BJ (cell line): ENCODE measurements at places on chromosomes 3 and 15.
A peak's percentile ranks its signal among the peaks of the same experiment; 100 is the strongest.

- no peak for DNase-seq
These were observed 49.0 kb downstream of the THBS1 start for GRCh38 chr15:39629906-39630305.

GRCh38 chr15:74723754-74724334 lies 1.5 kb downstream of the CYP1A1 start:
- no peak for DNase-seq

GRCh38 chr3:139588450-139588849 lies 48.9 kb upstream of the RBP1 start:
- no peak for DNase-seq

GRCh38 chr3:151841801-151842200 lies 27.9 kb downstream of the AADAC start:
- DNase-seq: no peak

- no peak for DNase-seq
These were observed 14.1 kb downstream of the SIDT1 start for GRCh38 chr3:113546414-113546893.

GRCh38 chr3:78494851-78495250 lies 1272.9 kb downstream of the ROBO1 start:
- no peak for DNase-seq

DNA sequence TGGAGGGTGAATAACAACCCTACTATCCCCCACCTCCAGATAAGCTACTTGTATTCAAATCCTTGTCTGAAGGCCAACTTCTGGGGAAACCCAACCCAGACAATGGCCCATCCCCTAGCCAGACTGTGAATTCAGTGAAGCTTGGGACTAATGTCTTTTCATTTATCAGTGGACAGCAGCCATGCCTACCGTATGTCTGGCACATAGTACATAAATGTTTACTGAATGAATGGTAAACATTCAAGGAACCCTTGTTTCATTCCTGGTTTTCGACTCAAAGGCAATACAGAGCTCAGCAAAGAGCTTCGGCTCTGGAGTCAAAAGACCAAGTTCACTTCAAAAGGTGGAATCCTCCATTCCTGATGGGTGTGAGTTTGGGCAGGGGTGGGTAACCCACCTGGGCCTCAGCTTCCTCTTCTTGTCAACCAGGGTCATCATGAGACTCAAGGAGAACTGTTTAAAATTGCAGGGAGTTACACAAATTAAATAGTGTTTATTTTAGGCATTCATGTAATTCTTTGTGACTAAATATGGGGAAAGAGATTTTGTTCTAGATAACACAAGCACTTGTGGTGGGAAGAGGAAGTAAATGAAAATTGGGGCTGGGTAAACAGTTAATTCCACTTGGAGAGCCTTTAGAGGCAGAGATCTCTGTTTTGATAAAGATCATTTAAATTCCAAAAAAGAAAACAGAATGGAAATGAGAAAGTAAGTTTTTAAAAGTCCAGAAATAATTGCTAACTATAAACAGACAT lies 303.7 kb upstream of the WNT5A start:
- DNase-seq: no peak

DNA sequence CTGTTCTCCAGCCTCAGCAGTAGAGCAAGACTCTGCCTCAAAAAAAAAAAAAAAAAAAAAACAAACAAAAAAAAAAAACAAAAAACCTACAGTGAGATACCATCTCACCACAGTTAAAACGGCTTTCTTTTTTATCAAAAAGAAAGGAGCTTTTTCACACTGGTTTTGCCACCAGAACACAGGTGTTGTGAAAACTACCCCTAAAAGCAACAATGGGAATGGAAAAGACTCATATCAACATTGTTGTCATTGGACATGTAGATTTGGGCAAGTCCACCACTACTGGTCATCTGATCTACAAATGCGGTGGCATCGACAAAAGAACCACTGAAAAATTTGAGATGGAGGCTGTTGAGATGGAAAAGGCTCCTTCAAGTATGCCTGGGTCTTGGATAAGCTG lies 24.8 kb upstream of the SLC25A38 start:
- DNase-seq: no peak

GRCh38 chr15:34124651-34125050 lies 22.8 kb downstream of the PGBD4 start:
- no peak for DNase-seq

DNA sequence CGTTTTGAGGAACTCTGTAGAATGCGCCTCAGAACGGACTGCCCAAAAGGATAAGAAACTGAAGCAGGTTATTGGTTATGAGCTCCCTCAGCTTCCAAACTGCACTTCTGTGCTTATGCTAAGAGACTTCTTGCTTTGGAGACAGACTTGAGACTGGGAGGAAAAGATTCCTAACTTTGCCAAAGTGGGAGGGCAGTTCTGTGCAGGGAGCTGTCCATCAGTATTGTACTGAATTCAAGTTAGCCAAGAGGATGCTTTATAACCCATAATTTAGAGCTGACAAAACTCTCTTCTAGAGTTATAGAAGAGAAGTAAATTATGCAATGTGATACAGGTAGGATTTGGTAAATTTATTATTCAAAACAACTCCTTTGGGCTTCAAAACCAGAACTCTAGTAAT lies 519.8 kb upstream of the GBE1 start:
- no peak for DNase-seq

DNA sequence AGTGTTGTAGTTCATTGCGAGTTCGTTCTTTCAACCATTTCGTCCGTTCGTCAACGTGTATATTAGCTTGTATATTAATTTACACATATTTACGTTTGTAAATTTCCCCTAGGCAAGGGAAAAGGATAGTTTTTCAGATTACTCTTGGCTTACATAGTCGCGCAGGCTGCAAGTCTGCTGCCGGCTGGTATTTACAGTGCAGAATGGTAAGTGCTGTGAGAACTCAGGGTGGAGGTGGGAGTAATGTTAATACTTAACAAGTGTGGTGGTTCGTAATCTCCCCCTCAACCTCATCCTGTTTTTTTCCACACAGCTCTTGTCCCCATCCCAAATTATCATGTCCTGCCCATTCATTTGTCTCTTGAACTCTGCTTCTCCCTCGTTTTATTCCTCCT lies 766 bp downstream of the FAM98B start:
- no peak for DNase-seq

- peak; percentile 86 for DNase-seq
These were observed 47.6 kb downstream of the SLMAP start for GRCh38 chr3:57803647-57804081.

GRCh38 chr15:76155731-76156130 lies 95.9 kb downstream of the TMEM266 start:
- DNase-seq: peak; percentile 93

- peak; percentile 51 for DNase-seq
These were observed 31.4 kb upstream of the ZBTB38 start for GRCh38 chr3:141336672-141337522.

GRCh38 chr15:100986158-100986896 lies 67.2 kb downstream of the LRRK1 start:
- DNase-seq: no peak

GRCh38 chr3:27279123-27279522 lies 90.1 kb downstream of the NEK10 start:
- DNase-seq: no peak
